ENCODE measurements at places on chromosomes 7 and 10.

GRCh38 chr10:78619896-78620295 is 448.9 kb upstream of the ZMIZ1 start:
- H3K4me3 ChIP-seq, result no peak overlapping the region
- DNase-seq, result no peak
- H3K27me3 ChIP-seq, result no peaks in the 10 kb centered on the region
- H3K4me1 ChIP-seq, result peaks cover 10% of the 10 kb centered on the region

GRCh38 chr7:31971049-31971667 is 99.0 kb downstream of the PDE1C start:
- DNase-seq, result no peak
- H3K27me3 ChIP-seq, result no peaks in the 10 kb centered on the region
- no peak overlapping the region for H3K4me3 ChIP-seq
- no peak overlapping the region for H3K27ac ChIP-seq
- H3K36me3 ChIP-seq, result no peaks in the 10 kb centered on the region
- no peaks in the 10 kb centered on the region for H3K4me1 ChIP-seq

DNA sequence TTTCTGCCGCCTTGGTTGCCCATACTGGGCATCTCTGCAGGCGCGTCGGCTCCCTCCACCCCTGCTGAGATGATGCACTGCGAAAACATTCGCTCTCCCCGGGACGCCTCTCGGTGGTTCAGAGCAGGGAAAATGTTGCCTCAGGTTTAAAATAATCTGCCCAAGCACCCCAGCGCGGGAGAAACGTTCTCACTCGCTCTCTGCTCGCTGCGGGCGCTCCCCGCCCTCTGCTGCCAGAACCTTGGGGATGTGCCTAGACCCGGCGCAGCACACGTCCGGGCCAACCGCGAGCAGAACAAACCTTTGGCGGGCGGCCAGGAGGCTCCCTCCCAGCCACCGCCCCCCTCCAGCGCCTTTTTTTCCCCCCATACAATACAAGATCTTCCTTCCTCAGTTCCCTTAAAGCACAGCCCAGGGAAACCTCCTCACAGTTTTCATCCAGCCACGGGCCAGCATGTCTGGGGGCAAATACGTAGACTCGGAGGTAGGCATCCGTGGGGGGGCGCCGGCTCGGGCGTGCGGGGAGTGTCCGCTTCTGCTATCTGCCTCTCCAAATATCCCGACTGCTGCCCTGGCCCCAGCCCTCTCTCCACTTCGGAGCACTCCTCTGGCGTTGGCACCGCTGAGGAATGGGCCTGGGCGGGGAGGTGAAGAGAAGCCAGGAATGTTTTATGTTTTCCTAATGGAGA is at the start of gene CAV1:
Gene CAV1 (plus strand): TSS at position 428 of the 689 bp plus-strand sequence. CDS start 27 bp downstream, at position 455.
- peak within 1 kb of the TSS; percentile 75 for H3K4me3 ChIP-seq
- peak; percentile 88 for DNase-seq
- H3K4me1 ChIP-seq, result peaks cover 43% of the 10 kb centered on the region
- peak within 1 kb of the TSS; percentile 98 for H3K27ac ChIP-seq
- H3K27me3 ChIP-seq, result no peaks in the 10 kb centered on the region

DNA sequence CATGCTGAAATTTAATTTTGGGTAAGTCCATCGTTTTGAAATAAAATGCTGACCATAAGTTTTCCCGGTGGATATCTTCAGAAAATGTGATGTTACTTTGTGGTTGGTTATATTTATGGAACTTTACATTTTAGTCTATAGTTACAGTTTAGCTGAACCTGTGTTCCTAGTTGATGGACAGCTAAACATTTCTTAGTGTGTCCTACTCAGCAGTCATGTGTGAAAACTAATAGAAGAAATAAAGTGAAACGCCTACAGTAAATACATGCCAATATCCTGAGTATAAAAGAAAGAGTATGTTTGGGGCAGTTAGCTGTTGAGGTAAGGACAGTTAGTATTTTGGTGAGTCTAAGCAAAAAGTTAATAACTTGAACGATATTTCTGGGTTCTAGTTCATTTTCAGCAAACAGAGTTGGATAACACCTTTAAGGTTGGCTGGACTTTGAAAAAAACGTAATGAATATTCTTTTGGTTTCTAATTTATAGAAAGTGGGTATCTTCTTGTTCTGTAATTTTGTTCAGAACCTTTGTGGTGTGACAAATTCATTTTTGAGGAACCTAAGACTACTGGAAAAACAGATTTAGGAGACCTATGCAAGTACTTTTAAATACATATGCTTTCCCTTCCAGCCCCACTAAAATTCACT is 28.7 kb downstream of the LCOR start:
- no peak overlapping the region for H3K4me3 ChIP-seq
- no peak overlapping the region for H3K27ac ChIP-seq
- no peaks in the 10 kb centered on the region for H3K4me1 ChIP-seq
- peaks cover 10% of the 10 kb centered on the region for H3K36me3 ChIP-seq
- no peak for DNase-seq

Data from right atrium auricular region (tissue), 2 donors.